ENCODE measurements at places on chromosomes 2 and 18. TPM values are rescaled to one million over a fixed set of nuclear protein-coding genes. Genes with fewer than 3 reads are reported as not detected.

OTOS gene
- not detected for total RNA-seq

CYB5A gene
- total RNA-seq, result 130 TPM

SERPINB2 gene
- total RNA-seq, result 9.9 TPM

CCL20 gene
- 1.7 TPM for total RNA-seq

CHST9 gene
- total RNA-seq, result not detected

TEKT4 gene
- total RNA-seq, result not detected

All from PC-3 (cell line).